ENCODE measurements at places on chromosomes 5 and 9.

GRCh38 chr5:122053181-122054109 lies 24.6 kb downstream of the LOX start:
- no peak for DNase-seq

DNA sequence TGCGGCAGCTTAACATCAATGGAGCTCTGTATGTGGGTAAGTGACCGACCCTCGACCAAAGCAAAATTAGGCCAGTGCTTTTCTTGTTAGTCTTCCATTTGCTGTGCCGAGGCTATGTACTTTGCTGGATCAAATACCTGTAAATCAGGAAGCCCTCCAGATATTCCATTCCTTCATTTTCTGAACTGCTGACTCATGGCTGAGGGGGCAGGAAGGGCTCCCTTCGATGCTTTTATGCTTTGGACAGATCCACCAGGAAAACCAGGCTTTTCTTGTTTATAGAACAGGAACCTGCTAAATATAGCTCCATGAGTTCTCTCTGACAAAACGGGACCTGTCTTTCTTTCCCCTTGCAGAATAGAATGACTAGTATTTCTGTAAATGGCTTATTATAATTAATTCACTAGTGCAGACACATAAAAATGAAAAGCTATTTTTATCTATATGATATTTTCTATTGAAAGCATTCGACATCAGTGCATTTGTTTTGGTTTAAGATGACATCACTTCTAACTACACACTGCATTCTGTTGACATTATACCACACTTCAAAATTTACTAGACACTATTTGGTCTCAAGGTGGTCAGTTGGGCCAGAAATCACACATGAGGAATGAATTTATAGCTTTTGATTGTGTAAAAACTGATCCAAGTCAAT lies 93.3 kb downstream of the LIFR start:
- no peak for DNase-seq

- DNase-seq, result no peak
Observed at GRCh38 chr5:136031711-136032110, 2.9 kb downstream of the TGFBI start.

DNA sequence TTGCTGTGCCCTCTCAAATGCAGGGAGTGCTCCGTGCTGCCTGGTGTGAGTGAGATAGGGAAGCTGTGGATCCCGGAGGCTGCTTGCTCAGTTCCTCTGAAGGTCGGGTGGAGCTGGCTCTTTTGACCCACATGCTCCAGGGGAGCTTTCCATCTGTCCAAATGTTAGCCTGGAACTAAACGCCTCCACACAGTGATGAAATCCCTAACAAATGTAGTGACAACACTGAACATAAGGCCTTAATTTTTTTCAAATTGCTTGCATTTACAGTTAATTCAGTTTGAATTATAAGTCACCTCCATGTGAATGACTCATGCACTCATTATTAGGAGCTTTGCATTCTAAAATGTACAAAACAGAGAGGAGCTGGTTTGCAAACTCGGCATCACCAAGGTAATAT lies 27.0 kb downstream of the PRDM6 start:
- no peak for DNase-seq

- DNase-seq, result no peak
Observed at GRCh38 chr9:93306081-93306480, 122.1 kb downstream of the WNK2 start.

GRCh38 chr5:93219641-93220145 lies 361.3 kb downstream of the NR2F1-AS1 start:
- no peak for DNase-seq

DNA sequence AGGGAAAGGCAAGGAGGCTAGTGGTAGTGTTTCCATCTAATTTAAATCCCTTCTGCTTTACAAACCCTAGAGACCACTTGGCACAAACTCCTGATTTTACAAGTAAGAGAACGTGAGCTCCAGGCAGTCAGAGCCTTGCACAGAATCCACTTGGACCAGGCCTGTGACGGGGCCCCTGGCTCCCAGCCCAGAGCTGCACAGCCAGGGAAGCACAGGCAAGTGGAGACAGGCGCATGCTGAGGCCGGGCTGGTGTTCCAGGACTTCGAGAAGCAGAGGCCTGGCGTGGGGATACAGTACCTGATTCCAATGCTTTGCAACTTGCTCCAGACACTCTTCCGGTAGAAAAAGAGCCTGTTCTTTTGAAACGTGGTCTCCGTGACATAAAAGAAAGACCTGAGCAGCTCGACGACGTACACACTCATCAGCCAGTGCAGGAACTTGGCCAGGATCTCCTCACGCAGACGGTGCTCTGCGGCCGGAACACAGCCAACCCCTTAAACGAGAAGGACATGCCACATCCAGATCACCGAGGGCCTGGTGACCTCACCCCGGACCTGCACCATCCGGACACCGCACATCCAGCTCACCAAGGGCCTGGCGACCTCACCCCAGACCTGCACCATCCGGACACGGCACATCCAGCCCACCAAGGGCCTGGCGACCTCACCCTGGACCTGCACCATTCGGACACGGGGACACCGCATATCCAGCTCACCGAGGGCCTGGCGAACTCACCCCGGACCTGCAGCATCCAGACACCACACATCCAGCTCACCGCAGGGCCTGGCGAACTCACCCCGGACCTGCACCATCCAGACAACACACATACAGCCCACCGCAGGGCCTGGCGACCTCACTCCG lies 12.5 kb downstream of the TERT start:
- no peak for DNase-seq

- no peak for DNase-seq
Observed at GRCh38 chr9:71985297-71985911, 74.0 kb downstream of the C9orf85 start.

- DNase-seq, result no peak
Observed at GRCh38 chr9:111300140-111300735, 29.8 kb downstream of the OR2K2 start.

DNA sequence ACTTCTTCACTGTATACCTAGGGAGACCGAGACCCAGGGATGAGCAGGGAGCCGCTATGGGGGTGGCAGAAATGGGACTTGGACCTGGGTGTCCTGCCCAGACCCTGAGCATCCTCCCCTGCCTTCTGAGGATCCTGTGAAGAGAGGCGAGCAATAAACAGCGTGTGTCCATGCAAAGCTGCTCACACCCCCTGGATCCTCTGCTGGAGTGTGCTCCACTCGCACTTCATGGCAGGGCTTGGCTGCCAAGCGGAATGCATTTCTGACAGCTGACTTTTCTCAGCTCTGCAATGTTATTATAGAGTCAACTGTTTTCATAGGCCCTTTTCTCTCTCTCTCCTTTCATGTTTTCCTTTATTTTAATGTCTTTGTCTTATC lies 31.0 kb upstream of the ALDH1B1 start:
- no peak for DNase-seq

DNA sequence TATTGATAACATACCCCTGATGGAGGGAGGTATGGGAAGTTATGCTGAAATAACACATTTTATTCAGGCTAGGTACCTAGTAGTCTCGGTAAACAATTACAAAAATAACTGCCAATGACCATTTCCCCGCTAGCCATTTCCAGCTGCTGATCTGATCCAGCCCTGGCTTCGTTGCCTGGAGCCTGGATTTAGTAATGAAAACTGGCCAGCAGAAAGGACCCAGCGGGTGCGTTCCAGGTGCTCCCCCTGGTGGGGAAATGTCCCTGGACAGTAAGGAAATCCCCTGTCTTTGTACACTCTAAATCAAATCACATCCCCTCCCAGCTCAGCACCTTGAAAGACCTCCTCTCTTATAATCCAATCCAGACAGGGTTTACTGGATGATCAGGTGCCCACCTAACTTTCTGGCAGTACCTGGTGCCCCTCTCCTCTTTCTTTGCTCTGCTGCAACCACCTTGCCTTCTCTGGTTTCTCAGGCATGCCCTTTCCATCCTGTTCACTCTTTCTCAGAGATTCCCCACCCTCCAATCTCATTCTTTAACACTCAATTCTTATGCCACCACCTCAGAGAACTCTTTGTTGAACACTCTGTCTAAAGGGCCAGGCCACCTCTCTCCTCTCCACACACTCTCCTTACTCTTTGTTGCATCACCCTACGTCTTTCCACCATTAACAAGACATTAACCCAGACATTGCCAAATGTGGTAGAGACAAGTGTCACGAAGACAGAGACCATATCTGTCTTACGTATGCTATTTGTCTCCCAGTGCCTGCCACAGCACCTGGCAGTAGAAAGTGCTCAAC lies 50.1 kb upstream of the SMAD5 start:
- peak; percentile 59 for DNase-seq

GRCh38 chr5:114957384-114957783 lies 212.3 kb downstream of the TRIM36 start:
- DNase-seq, result no peak

- peak; percentile 21 for DNase-seq
Observed at GRCh38 chr5:142548739-142549275, 137.1 kb downstream of the FGF1 start.

GRCh38 chr5:32612134-32612888 lies 27.0 kb downstream of the SUB1 start:
- no peak for DNase-seq

- no peak for DNase-seq
Observed at GRCh38 chr5:168174376-168174775, 117.1 kb upstream of the WWC1 start.

DNA sequence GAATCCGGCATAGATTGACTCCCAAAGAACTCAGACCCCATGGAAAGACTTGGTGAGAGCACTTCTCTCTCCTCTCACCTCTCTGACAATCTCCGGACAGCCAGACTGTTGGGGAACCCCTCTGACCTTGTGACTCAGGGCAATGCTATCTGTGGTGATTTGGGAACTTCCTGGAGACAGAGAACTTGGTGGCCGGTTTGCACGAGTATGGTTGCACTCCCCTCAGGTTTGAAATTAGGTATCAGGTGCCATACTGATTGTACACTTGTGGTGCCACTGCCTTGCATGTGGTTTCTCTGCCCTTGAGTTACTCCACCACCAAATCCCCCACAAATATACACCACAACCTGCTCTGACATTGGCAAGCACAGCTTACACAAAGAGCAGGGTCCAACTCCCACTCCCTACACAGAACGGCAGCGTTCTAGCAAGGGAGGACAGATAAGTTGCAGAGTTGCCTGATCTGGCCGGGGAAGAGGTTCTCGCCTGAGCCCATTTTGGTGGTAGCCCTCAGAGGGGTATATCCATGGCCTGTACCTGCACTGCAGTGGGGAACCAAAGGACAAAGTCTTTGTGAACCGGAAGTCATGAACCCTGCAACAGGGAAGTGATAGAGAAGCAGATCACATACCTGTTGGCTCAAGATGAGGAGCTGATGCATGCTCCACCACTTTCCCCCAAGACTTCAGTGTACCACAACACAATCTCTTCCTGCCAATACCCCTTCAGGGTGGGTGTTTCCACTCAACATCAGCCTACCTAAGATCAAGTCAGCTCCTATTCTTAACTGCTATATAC lies 255.1 kb downstream of the MCTP1 start:
- DNase-seq, result no peak

- DNase-seq, result no peak
Observed at GRCh38 chr5:168449166-168449565, 37.1 kb upstream of the RARS1 start.

GRCh38 chr5:23506329-23507236 lies 826 bp upstream of the PRDM9 start:
- no peak for DNase-seq

GRCh38 chr5:62273687-62274086 lies 32.3 kb upstream of the KIF2A start:
- no peak for DNase-seq

DNA sequence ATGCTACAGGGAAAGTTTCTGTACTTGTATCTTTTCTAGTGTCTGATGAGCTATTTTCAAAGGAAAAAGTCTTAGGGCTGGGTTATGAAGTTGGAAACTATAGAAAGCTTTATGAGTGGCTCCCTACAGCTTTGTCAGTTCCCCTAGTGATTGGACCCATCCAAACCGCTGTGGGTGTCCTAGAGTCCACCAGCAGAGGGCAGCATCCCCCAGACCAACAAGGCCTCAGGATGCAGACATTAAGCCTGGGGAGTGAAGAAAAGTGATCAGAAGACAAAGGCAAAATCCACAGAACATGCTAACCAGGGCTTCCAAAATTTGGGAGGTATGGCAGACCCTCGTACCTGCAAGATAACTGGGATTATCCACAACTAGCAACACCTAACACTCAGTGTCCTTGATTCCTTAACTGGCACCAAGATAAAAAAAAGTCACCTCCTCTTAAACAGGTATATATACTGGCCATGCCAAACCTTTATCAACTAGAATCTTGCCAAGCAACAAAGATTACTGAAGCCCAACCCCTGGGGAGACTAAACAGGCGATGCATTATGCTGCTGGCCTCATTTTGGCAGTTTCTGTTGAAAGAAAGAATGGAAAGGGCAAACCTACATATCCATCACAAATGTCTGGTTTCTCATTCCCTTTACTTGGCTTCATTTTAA lies 110.4 kb upstream of the NR5A1 start:
- DNase-seq, result peak; percentile 75

GRCh38 chr9:19512103-19512832 lies 103.5 kb downstream of the ACER2 start:
- DNase-seq, result no peak
